ENCODE measurements at places on chromosomes 11 and 22.

DNA sequence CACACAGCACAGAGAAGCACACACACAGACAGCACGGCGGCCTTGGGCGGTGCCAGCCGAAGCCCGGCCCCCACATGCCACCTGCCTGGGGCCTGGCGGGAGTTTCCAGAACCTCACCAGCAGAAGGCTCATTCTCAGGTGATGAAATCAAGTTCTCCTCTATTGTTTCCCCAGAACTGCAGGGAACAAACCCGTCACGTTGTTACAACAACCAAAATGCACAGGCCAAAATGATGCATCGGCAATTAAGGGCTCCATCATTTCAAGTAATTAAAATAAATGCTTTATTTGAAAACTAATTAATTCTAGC, 30.8 kb downstream of the GNB1L start:
- no peak for DNase-seq

DNA sequence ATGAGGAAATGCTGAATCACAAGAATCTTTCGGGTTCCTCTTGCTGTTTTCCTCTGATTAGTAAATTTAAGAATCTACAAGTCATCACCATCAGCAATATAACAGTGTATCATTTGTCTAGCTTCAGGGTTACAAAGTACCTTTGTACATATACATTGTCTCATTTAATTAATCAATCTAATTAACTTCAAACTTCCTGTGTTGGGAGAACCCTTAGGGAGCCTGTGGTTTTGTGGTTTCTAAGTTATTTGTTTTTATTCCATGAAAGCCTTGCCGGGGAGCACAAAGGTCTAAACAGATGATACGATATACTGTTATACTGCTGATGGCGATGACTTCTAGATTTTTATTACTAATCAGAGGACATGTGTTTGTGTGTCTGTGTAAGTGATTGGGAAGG, 41.0 kb downstream of the TIMP3 start:
- DNase-seq = no peak

- DNase-seq = no peak
These were observed 9.8 kb downstream of the HDHD5 start for GRCh38 chr22:17149076-17149815.

DNA sequence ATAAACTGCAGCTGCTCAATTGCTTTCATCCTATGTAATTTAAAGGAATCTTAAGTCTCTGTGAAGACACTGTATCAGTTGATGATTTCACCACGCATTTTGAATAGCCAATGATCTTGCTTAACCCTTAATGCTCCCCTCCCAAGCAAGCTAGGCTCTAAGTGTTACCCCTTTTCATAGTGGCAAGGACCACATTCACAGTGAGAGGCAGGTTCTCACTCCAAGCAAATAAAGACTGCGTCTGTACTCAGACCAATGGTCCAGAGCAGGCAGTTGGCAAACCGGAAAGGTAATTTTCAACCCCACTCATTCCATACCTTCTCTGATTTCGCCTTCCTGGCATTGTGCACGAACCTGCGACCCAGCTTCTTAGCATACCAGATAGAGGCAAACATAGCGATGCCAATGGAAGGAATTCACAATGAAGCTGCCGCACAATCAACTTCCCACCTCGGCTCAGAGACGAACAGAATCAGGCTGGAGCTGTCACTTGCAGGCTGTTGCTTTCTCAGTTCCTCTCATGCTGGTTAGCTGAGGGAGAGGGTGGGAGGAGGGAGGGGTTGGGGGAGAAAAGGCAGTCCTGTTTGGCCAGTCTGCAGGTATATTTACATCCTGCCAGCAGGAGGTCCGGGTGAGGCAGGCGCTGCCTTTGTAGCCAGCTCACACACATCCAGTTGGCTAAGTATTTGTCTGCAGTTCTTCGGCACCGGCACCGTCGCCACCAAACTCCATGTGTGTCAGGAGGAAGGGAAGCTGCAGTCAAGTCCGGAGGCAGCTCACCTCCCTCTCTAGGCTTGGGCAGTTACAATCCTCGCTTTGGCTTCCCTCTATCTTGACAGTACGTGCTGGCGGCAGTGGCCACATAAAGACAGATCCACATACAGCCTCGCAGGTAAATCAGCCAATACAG, 1151.2 kb upstream of the CCDC90B start:
- peak; percentile 44 for DNase-seq

DNA sequence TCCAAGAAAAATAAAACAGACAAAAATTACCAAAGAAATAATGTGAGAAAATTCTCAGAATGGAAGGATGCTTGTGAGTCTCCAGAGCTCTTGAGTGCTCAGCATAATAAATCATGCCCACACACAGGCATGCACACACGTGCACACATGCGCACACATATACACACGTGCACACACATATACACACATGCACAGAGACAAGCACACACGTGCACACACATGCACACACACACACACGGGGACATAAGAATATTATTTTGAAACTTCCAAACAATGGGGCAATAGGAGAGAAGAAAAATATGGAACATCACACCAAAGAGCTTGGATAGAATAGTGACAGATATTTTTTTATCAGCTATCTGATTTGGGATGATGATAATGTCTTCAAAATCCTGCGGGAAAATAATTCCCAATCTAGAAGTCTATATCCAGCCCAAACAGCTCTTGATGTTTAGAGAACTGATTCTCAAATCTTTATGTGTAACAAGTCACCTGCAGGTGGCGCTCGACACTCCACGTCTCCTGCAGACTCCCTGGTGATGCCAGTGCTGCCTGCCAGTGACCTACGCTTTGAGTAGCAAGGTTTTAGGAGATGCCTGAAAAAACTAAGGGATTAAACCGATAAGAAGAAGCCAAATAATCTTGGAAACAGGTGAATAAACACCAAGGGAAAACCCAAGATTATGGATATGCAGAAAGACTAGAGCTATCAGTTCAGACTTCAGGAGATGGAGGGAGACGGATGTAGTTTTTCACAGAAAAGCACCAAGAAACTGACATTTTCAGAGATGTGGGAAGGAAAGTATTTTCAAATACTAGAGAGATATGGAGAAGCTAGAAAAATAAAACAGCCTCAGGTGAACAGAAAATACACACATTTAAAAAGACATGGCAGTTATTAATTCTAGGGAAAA, 743.6 kb downstream of the ETS1 start:
- DNase-seq = peak; percentile 60

- DNase-seq = no peak
These were observed 2.1 kb upstream of the ASPHD2 start for GRCh38 chr22:26426924-26427323.

DNA sequence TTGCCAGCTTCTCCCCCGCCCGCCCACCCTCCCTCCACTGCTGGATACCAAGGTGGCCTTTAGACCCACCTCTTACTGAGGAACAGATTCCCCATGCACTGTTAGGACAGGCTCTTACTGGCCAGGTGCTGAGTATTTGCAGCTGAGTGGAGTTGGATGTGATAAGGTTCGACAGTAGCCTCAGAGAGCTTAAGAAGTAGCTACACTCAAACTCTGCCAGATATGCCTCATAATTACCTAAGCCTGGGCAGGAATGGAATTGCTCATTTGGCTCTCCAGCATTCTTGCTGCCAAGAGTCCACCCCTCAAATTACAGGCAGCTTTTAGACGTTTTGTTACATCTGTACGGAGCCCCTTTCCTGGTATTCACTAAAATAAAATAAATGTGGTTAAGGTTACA, 9.6 kb downstream of the FAM181B start:
- no peak for DNase-seq

DNA sequence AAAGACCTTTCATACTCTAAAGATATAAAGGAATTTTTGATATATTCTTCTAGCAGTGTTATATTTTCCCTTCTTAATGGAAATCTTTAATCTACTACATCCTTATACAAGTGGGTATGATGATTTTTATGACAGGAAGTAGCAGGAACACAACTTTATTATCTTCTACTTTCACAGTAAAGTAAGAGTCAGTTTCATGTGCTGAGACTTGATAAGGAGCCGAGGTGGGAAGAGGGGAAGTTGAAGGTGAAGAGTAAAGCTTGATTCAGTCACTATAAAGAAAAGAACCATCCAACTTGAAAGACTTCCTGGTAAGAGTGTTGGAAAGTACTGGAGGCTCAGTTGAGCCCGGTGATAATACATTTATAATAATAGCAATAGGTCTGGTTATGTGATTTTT, 82.1 kb upstream of the PTH start:
- no peak for DNase-seq

GRCh38 chr11:69221086-69221485, 65.4 kb downstream of the SMIM38 start:
- no peak for DNase-seq

DNA sequence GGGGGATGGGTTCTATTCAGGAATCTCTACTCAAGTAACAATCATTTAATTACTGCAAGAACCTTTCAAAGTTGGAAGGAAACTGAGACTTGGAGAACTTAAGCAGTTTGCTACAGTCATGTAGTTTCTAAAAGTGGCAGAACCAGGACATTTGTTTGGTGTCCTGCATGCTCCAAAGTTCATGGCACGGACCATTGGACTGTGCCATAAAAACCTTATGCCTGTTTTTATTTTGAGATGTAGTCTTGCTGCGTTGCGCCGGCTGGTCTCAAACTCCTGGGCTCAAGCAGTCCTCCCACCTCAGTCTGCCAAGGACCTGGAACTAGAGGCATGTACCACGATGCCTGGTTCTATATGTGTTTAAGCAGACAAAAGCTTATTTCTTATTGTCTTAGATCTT, 18.6 kb upstream of the AIFM3 start:
- DNase-seq = no peak

GRCh38 chr11:117898059-117898458, 21.6 kb upstream of the FXYD6 start:
- no peak for DNase-seq

DNA sequence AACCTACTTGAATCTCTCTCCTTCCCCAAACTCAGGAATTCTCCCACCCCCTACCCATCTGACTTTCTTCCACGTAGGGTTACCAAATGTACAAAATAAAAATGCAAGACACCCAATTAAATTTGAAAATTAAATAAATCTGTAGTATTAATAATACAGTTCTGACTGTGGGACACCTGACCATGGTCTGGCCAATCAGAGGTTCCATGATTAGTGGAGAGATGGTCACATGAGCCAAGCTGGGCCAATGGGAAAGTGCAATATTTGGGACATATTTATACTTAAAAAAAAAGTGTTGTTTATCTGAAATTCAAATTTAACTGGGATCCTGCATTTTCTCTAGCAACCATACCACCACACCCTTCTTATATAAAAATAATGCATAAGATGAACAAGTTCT, 29.8 kb upstream of the ASPHD2 start:
- no peak for DNase-seq

DNA sequence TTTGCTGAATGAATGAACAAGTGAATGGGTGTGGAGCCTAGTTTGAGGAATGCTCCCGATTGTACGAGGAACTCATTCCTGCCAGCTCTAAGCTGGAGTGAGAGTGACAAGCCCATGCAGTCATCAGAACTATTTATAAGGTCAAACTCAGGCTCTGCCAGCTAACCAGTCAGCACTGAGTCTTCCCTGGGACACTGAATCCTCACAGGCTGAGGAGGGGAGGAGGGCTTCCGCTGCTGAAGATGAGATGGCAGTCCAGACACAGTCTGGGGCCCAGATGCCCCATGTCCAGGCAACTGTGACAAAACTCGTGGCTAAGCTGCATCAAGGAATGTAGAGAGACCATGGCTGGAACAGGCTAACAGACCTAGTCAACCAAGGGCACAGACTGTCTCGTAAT, 4.0 kb downstream of the LRP4 start:
- peak; percentile 98 for DNase-seq

DNA sequence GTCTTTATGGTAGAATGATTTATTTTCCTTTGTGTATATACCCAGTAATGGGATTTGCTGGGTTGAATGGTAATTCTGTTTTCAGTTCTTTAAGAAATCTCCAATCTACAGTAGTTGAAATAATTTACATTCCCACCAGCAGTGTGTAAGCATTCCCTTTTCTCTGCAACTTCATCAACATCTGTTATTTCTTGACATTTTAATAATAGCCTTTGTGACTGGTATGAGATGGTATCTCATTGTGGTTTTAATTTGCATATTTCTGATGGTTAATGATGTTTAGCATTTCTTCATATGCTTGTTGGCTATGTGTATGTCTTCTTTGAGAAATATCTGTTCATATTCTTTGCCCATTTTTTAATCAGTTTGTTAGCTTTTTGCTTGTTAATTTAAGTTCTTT, 901.2 kb downstream of the METTL15 start:
- no peak for DNase-seq

DNA sequence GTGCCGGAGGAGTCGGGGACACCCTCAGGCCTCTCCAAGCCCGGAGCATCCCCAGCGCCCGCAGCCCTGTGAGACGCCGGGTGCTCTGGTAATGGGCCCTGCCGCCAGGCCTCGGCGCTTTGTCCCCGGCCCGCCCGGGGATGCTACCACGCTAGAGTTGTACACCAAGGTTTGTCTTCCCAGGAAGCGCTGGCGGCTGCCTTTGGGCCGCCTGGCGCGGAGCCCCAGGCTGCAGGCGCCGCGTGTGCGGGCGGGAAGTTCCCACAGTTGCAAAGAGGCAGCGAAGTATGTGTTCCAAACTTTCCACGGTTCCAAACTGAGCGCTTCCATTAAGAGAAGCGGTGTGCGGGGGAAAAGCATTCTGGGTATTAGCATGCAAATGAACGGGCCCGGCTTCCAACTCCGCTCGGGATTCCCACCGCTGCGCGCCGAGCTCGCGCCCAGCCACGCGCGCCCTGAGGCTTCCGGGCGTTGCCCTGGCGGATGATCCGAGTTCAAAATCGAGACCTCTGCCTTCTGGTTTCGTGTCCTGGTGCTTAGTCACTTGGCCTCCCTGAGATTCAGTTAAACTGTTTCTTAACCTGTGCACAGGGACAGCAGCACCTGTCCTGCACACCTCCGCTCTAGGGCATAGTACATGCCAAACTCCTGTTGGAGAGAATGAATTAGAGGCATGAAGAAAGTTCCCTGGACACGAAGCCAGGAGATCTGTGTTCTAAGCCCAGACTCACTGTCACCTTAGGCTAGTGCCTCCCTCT, 1.3 kb upstream of the PATZ1 start:
- peak; percentile 84 for DNase-seq

DNA sequence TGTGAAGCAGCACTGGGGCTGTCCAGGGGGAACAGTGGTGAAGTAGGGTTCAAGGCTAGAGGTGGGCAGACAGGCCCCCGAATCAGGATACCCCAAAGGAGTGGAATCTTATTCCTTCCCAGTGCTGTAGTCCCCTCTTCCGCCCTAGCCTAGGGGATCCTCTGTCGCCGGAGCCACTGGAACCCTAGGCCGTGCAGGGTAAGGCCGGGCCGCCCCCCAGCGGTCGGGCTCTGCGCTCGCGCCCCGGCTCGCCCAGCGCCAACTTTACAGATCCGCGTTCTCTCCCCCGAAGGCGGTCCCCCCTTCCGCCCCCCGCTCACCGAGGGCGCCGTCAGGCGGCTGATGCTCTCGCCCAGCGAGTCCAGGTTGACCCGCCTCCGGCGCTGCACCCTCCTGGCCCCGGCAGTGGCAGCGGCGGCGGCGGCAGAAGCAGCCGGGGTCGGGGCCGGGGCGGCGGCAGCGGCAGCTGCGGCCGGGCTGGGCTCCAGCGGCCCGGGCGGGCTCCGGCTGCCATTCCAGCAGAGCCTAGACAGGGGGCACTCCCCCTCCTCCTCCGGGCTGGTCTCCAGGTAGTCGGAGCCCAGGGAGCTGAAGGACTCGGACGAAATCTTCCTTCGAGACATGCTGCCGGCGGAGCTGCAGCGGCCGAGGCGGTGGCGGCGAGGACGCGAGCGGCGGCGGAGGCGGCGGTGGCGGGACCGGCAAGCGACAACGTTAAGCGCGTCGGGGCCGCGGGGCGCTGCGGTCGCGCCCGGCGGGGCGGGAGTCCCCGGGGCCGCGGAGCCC, 650 bp downstream of the GUCY1A2 start:
- DNase-seq = peak; percentile 51

Data from kidney tubule cell (primary cell).